ENCODE measurements at places on chromosomes 13 and 19.

DNA sequence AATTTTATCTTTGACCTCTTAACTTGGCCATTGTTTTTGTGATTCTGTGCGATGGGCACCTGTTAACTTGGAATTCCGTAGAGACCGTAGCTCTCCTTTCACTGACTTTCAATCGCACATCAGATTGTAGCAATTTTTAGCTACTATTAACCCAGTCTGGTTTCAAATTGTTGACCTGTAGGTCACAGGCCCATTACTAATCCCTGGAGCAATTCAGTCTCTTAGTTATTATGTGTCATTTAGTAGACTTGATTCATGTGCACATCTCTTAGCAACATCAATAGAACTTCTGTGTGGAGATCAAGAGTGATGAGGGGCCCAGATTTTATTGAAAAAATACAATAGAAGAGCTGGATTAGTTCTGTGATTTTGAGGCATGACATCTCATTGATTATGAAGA, 549.6 kb upstream of the SLC10A2 start:
- DNase-seq: no peak

DNA sequence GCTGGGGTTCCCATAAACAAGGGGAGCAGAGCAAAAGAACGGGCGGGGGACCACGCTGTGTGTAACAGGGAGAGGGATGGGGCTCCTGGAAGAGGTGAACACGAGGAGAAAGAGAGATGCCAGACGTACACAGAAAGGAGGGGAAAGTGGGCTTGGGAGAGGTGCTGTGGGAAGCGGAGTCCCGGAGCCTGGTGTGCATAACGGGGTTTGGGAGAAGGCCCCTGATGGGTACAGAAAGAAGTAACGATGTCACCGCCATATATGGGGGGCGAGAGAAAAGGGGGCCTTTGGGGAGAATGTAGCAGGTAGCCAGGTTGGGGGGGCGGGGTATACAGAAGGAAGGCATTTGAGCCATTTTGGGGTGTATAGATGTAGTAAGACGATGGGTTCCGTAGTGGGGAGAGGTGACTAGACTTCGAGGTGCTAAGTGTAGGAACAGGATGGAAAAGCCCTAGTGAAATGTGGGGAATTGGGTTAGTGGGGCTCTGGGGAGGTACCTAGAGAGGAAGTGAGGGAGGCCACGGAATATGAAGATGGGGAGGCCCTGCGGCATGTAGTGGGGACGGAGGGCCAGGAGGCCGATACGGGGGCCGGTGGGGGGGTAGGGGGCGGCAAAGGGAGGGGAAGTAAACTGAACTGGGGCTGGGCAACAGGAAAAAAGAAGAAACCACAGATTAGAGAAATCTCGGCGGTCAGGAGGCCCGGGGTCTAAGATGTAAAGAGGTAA, 787 bp downstream of the ZNF580 start:
- no peak for DNase-seq

- no peak for DNase-seq
Measured at GRCh38 chr13:35260316-35260715, 216.2 kb downstream of the MAB21L1 start.

- peak; percentile 65 for DNase-seq
Measured at GRCh38 chr13:40190641-40191100, 475.8 kb downstream of the FOXO1 start.

- DNase-seq: no peak
Measured at GRCh38 chr13:45205124-45205523, 4.3 kb upstream of the KCTD4 start.

GRCh38 chr19:43847246-43847645, 20.1 kb downstream of the ZNF283 start:
- no peak for DNase-seq

DNA sequence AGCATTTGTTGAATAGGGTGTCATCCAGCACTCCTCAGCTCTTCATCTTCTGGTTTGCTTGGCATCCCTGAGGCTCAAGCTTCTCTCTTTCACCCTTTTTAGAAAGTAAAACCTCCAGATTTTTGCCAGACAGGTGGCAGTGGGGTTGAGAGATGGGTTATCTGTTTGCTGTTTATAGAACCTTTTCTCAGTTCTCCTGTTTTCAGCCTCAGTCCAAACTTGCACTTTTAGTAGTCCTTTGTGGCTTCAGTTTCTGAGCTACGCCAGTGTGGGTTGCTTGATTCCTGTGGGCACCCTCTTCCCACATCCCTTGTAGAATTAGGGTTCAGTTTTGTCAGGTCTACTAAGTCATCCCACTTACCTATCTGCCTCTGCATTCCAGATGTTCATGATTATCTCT, 147.9 kb downstream of the PAN3 start:
- no peak for DNase-seq

DNA sequence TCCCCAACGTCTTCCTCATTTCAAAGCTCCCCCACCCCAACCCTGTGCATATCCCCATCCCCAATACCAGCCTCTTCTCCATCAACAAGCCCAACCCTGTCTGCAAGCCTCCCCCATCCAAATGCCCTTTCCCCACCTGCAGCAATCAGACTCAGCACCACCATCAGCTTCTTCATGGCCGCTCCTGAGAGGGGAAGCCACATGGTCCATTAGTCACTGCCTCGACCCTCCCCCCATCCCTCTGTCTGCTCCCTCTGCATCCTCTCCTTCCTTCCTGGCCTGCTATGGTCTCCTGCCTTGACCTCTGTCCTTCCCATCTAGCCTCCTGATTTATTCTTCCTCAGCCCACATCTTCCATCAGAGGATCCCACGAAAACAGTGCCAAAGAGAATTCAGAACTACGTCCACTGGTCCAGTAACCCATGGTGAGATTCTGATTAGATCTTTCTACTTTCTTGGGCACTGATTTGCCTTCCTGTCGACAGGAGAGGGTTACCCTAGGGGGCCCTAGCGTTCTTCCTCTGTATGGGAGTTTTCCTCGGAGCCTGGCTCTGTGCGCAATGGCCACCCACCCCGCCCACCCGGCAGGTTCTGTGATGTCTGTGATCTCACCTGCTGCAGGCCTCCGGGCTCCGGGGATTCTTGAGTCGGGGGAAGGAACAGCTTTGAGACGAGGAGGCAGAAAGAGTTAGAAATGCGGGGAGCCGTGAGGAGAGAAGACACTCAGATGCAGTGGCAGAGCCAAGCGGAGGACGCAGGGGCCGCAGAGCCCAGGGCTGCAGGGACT, 1.3 kb downstream of the KLK6 start:
- DNase-seq: no peak

GRCh38 chr13:33931397-33932311, 113.7 kb downstream of the RFC3 start:
- DNase-seq: no peak

DNA sequence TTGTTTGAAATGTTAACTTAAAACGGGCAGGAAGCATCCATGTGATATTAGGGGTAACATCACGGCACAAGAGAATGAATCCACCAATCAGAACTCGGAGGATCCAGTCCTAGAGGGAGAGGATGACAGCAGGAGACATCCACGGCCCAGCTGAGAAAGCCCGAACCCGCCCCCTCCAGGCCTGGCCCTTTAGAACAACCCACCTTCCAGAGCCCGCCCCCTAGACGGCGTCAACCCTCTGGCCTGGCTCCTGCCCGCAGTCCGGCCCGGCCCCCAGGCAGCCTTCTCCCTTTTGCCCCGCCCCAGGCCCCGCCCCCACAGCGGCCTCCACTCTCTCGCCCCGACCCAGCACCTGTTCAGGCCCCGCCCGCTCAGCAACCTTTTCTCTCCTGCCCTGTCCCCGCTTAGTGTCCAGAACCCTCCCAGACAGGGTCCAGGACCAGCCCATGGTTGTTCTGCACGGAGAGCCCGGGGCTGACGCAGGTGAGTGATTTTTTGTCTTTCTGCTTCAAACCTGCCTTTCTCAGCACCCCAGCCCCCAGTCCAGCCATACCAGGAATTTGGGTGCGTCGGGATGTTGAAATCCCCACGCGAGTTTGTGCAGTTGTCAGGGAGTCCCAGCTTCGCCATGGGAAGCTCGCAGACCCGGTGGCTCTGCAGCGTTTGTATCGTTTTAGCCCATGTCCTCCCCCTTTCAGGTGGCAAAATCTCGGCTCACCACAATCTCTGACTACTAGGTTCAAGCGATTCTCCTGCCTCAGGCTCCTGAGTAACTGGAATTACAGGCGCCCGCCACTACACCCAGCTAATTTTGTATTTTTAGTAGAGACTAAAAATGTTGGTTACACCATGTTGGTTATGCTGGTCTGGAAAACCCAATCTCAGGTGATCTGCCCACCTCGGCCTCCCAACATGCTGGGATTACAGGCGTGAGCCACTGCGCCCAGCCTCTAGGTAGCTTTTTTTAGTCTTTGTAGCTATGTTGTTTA, 16.1 kb downstream of the ZNF816 start:
- no peak for DNase-seq

DNA sequence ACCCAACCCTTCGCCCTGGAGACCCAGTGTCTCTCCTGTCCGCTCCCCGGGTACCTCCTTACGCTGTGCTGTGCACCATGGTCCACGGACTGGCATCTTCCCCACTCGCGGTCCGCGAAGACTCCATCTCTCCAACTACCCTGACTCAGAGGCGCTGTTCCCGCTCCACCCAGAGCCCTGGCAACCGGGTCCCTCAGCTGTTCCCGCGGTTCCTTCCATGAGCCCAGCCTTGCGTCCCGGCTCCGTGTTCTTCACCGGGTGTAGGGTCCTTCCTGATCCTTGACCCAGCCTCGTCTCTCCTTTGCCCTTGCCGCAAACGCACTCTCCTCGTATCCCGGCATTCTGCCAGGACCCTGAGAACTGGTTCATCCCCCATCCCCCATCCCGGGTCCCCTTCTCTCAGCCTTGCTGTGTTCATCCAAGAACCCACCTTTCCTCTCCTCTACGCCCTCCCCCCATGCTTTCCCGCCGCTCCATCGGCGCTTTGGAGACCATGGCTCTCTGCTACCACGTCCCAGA, 664 bp downstream of the ICAM5 start:
- no peak for DNase-seq

DNA sequence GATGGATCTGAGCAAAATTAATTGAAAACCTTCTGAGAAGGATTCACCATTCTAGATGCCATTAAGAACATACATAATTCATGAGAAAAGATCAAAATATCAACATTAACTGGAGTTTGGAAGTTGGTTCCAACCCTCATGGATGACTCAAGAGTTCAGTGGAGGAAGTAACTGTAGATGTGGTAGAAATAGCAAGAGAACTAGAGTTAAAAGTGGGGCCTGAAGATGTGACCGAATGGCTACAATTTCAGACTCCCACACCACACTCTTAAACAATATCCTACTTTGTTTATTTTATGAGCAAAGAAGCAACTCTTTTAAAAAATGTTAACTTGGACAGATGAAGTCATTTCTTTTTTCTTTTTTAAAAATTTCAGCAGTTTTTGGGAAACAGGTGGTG, 354.3 kb downstream of the KLF12 start:
- DNase-seq: no peak

- DNase-seq: no peak
Measured at GRCh38 chr19:6925386-6925785, 38.0 kb downstream of the ADGRE1 start.

DNA sequence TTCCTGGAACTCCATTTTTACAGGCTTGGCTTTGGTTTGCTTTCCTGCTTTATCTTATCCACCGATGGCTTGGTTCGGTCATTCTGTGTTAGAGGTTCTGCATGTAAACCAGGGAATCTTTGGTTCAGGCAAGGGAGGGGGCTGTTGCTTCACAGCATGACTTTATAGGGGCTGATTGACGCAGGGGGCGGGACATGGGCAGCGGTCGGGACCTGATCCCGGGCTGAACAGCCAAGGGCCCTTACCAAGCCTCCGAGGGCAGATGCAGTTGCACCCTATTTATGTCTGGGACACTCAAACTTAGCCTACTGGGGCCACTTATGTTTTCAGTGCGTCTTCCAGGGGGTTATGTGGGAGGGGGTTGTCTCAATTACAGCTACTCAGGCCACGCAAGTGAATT, 312.4 kb downstream of the ZNF536 start:
- no peak for DNase-seq

- DNase-seq: no peak
Measured at GRCh38 chr19:10829967-10830366, 6.0 kb downstream of the TMED1 start.

DNA sequence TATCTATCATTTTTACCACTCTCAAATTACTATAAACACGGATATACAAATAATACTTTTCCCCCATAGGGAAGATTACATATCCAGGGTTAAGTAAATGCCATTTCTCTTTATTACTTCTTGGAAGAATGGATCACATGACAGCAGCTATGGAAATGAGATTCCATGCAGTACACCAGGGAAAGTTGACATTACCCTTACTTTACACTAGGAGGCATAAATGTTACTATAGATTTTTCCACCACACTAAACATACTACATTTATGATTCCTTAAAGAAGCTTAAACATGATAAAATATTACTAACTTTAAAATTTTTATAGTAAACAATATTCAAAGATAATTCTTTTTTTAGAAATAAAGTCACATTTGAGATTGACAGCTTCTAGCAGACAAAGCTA, 611.4 kb downstream of the PCDH9 start:
- no peak for DNase-seq

GRCh38 chr13:27915301-27916207, 4.2 kb upstream of the PDX1 start:
- no peak for DNase-seq

DNA sequence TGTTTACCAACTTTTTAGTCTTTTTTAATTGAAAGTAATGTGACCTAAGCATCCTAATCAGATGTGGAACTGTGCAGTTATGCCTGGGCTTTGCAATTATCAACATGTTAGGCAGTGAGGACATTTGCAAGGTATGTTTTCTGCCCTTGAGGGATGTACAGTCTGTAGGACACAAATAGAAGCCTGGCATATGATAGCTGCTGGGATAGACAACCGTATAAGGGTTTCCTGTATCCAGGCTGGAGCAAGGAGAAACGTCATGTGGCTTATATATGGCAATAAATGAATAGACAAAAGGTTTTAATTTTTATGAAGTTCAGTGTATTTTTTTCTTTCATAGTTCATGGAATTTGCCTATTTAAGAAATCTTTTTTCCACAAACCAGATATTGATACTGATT, 2.0 kb upstream of the VPS36 start:
- no peak for DNase-seq

GRCh38 chr19:13160557-13160956, 10.3 kb downstream of the IER2 start:
- DNase-seq: no peak

DNA sequence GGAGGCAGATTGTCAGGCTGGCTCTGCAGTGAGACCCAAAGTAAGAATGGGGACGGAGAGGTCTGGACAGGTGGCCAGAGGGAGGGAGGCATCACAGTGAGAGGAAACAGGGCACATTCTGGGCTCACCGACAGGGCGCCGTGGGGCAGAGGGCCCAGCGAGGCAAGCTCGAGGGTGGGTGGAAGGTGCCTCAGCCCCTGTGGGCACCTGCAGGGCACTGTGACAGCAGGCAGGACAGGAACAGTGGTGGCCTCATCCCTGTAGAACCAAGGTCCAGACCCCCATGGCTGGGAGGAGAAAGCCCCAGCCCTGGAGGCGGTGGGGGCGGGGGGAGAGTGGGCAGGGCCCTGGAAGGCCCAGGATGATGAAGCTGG, 27.7 kb downstream of the PIP5K1C start:
- DNase-seq: no peak

DNA sequence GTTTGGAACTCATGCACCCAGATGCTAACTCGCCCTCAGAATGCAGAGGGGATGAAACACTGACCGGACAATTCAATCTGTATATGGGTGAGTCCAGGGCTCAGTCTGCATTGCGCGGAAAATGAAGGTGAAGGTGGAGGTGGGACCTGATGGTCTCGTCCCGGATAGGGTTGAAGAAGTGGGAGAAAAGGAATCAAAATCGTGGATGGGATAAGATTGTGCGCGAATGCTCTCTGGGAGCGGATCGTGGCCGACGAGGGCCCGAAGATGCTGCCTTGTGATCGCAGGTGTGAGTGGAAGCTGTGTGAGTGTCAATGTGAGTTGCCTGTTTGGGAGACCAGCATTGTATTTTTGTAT, 594 bp upstream of the ZNF850 start:
- no peak for DNase-seq
